ENCODE measurements at places on chromosomes 1 and 21. TPM values are rescaled to one million over a fixed set of nuclear protein-coding genes. Genes with fewer than 3 reads are reported as not detected.

DNA sequence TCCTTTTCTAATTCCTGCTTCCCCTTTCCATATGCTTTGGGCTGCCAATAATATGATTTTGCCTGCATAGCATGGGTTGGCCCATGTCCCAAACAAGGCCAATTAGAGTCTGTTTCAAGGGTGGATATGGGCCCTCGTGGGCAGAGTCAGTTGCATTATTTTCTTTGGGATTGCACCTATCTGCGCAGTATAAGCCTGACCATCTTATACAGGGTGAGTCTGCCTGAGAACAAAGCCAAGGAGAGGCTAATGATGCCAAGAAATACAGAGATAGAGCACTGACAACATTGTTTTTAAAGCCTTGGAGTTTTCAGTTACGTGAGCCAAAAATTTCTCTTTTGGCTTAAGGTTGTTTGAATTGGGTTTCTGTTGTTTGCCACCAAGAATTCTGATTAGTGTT lies 18.6 kb downstream of the OVAAL start:
- DNase-seq: no peak

The KIF21B gene
- not detected for total RNA-seq

The SLC45A3 gene
- 2.3 TPM for total RNA-seq

- DNase-seq: no peak
Observed at GRCh38 chr1:11535761-11536572, 57.0 kb downstream of the DISP3 start.

- DNase-seq: peak; percentile 98
Observed at GRCh38 chr1:164651351-164651951, 92.5 kb downstream of the PBX1 start.

GRCh38 chr1:74452035-74452434 lies 60.4 kb downstream of the LRRC53 start:
- no peak for DNase-seq

- DNase-seq: no peak
Observed at GRCh38 chr1:163054181-163054591, 15.0 kb upstream of the RGS4 start.

DNA sequence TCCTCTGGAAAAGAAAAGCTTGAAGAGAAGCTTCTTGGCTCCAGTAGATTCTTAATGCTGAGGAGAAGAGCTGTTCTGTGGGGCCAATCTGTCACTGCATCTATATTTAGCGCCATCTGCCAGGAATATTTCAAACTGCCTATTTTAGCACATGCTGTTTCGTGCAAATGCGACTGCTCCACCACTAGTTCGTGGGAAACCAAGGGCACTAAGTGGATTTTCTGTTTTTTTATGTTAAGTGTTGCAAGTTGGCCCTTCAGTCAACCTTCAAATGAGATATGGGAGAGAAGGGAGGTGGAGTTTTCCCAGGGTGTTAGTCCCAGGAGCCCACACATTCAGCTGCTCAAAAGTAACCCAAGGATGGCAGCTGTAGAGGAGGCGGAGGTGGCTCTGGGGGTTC lies 91.9 kb downstream of the TSEN15 start:
- no peak for DNase-seq

- DNase-seq: no peak
Observed at GRCh38 chr1:178571807-178572206, 58.9 kb downstream of the TEX35 start.

DNA sequence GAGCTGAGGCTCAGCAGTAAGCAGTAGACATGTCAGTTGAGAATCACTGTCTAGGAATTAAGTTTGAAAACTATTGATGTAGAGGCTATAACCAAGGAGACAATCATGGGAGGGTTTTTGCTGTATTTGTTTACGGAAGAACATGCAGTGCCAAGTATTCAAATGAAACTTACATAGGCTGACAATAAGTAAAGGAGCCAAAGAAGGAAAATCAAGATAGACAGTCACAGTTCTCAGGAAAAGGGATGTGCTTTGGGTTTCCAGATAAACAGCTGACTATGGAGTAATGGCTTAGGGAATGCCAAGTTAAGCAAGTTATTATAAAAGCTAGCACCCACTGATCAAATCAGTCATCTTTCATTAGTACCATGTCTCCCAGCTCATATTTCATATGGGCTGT lies 21.5 kb downstream of the GNG12 start:
- no peak for DNase-seq

DNA sequence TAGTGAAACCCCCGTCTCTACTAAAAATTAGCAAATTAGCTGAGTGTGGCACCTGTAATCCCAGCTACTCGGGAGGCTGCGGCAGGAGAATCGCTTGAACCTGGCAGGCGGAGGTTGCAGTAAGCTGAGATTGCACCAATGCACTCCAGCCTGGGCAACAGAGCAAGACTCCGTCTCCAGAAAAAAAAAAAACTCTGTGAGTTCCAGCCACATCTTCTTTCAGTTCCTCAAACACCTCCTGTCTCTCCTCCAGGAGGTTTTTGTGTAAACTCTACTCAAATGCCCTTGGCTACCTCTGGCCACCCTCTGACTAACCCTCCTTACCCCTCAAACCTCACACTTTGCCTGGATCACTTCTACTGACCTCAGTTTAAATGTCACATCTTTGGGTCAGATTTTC lies 38.1 kb downstream of the RCSD1 start:
- DNase-seq: no peak

- no peak for DNase-seq
Observed at GRCh38 chr1:231190456-231190855, 28.6 kb downstream of the TRIM67 start.

- no peak for DNase-seq
Observed at GRCh38 chr1:210781652-210782051, 352.3 kb downstream of the KCNH1 start.

DNA sequence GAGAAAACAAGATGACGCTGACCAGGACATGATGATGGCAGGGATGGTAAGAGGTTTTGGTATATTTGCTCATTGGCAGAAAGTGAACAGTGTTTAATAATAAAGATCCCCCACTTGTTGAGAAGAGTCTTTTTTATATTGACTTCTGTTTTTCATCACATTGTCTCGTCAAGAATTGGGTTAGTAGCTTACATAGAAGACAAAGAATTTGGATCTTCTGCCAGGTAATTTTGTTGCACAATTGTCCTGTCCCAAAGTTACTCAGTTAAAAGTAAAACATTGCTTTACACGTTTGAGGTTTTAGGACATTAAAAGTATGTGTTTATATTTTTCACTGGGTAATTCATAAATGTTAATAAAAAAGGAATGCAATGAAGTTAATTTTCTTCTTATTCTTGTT lies 48.3 kb upstream of the LAMC2 start:
- DNase-seq: no peak

DNA sequence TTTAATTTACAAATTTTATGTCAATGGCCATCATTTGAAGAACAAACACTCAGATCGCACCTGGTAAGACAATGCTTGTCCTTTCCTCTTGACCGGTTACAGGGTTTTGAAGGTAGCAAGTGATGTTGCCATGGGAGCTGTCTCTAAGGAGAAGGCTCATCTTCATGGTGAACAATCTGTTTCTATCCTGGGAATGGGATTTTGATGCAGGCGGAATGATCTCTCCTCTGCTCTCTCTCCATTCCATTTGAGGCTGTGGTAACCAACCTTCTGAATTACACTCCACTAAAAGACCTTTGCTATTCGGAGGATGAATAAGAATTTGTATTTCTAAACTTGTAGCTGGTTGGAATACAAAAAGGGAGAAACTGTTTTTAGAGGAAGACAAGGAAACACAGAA lies 57.9 kb upstream of the SLC5A9 start:
- no peak for DNase-seq

DNA sequence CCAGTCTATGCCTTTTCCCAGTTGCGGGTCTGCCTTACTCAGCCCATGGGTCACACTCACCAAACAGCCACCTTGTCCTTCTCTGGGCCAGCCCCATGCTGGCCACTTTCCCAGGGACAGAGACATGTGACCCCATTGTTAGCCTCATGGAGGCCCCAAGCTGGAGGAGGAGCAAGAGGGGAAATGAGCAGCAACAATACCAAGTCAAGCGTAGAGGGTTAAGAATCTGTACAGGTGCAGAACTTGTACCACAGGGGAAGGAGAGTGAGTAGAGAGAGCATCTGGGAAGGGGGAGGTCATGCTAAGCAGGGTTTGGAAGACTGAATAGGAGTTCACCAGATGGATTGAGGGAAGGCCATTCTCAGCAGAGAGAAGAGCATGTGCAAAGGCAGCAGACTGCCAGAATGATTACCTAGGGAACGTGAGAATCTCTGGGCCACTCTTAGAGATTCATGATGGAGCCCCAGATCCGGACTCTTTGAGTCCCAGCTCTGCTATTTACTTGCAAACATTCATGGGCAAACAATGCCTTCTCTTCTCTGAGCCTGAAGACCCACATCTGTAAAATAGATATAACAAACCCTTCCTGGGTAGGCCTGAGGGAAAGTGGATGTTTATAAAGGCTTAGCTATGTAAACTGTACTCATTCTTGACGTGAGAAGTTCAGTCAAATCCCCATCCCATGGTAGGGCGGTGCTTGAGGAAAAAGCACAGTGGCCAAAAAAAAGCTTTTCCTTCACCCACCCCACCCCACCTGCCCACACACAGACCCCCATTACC lies 2.8 kb upstream of the SLC2A1 start:
- peak; percentile 81 for DNase-seq

The HSD11B1 gene
- total RNA-seq: not detected

DNA sequence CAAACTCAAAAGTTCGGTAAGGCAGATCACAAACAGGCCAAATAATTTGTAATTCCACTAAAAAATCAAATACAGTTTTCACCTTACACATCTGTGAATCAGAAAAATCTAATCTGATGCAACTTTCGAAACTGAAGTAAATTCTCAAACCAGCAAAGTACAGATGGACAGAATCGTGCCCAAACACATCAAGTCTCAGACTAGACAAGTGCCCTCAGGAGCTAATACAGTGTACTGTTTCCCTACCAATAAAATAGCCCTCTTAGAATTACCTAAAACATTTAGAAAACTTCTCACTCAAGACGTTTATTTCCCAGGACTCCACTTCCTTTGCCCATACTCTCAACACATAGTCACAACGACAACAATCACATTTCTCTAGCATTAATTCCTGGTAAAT lies 134.2 kb downstream of the SMYD2 start:
- no peak for DNase-seq

The CFAP298 gene
- 78.0 TPM for total RNA-seq

- no peak for DNase-seq
Observed at GRCh38 chr1:33329600-33330305, 8.9 kb upstream of the A3GALT2 start.

The KRTAP12-2 gene
- total RNA-seq: not detected

The SLAMF9 gene
- total RNA-seq: not detected

The ADCY10 gene
- total RNA-seq: not detected

DNA sequence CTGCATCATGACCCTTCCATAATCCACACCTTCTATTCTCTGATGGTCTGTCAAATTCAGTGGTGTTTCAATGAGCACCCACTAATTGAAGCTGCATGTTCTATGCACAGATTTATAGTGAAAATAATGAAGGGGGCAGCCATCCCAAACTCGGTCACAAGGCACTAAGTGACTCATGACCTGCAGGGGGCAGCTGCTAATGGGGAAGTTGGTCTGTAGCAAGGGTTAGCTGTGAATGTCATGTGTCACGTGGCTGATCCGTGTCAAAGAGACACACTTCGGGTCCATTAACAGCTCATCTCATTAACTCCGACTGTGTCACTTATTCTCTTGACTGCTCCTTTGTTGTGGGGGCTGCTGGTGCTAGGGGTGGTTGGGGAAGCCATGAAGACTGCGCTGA lies 306.6 kb downstream of the PCP4 start:
- DNase-seq: no peak

DNA sequence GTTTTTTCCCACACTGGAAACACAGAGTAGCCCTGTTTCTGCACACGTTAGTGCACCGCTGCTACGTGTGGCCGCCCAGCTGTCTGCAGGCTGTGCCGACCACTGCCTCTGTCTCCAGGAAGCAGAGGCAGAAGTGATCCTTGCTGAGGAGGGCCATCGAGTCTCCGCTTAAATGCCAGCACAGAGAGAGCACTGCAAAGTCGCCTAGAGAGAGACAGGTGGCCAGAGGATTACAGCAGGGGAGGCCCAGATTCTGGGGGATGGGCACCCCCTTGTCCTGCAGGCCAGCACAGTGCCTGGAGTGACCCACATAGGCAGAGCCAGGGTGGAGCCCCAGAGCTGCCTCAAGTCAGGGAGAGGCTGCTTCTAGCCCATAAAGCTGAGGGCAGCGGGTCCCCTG lies 6.1 kb downstream of the TPRG1L start:
- DNase-seq: no peak

The AADACL4 gene
- not detected for total RNA-seq

DNA sequence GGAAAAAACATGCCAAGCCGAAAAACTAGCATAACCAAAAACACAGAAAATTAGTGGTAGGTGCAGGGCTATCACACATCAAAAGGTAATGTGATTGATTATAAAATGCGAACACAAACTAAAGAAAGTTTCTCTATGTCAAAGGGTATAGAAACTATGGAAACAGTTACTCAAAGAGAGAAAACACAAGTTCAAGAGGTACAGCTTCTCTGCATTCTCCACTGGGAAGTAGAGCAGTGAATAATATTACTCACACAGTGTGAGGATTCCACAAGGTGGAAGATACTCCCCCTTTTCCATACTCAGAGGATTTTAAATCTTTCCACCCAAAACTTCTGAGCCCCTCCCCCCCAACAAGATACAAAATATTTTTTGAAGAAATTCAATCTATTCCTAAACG lies 18.6 kb downstream of the AKT3 start:
- DNase-seq: no peak

DNA sequence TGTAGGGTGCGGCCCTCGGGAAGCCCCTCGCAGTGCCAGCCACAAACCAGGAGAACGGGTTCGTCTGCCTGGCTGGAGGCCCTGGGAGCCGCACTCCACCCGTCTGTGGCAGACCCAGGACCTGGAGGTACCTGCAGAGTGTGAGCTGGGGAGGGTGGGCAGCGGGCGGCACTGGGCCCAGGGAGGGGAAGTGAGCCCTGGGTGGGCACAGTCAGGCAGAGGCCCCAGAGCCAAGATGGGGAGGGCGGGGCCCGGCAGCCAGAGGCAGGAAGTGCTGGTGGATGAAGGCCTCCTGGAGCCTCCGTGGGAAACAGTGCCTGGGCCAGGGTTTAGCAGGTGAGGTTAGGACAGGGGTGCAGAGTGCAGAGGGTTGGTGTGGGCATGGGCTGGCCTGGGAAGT lies 4.0 kb upstream of the PEX10 start:
- DNase-seq: no peak

All from Caki2 (cell line).